ENCODE measurements at places on chromosomes 5 and 9. TPM values are rescaled to one million over a fixed set of nuclear protein-coding genes. Genes with fewer than 3 reads are reported as not detected.

Gene PCDHB11
- 2.2 TPM for total RNA-seq

Gene SURF2
- total RNA-seq = 9.4 TPM

Gene IFNB1
- total RNA-seq = not detected

Gene BHMT2
- total RNA-seq = 0.90 TPM

Gene GRAMD2B
- 30.9 TPM for total RNA-seq

Gene FAM221B
- 0.05 TPM for total RNA-seq

Gene SNCAIP
- total RNA-seq = 1.3 TPM

Gene CD72
- total RNA-seq = 0.69 TPM

Gene STKLD1
- 0.45 TPM for total RNA-seq

Gene FBXO10
- 2.7 TPM for total RNA-seq
